ENCODE measurements at places on chromosomes 5 and 9.

DNA sequence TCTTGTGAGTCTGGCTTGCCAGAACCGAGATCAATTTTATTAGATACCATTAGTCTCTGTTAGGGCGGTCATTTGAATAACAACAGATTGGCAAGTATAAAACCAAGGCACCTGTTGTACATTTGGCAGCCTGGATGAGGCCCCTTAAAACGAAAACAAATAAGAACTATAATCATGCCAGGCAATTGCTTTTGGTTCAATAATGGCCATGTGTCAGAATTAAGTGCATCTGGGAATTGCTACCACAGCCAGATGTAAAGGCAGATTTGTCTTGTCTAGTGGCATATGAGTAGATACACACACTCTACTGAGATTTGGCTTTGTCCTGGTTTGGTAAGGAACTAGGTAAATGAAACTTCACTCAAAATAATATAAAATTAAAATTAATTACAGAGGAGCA lies 1046.2 kb upstream of the DMAC1 start:
- no peak for DNase-seq

- DNase-seq: peak; percentile 54
Observed at GRCh38 chr5:177311392-177311722, 341 bp downstream of the MXD3 start.

DNA sequence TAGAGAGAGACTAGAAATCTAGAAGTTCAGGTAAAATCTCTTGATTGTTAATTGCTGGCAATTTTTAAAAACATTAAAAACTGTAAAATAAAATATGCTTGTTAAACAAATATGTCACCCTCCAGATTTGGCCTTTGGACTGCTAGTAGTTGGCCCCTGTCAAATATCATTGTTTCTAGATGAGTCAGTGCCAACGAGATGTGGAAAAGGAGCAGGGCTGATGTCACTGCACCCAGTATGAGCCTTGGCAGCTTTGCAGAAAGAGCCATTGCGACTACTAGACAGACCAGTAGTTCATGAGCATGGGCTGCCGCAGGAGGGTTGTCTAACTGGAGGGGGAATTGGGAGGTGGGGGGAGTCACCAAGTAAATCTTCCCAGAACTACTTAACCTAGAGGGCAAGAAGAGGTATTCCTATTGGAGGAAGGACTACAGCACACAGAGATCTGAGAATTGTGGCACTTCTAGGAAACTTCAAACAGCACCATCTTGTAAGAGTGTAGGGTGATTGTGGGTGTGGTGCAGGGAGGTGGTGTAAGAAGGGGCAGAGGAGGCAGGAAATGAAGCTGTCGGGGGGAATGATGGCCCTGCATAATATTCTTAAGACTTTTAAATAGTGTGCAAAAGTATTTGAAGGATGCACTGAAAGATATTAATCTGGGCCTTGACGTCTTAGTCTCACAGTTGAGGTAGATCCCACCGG lies 7.1 kb upstream of the DOCK2 start:
- no peak for DNase-seq

GRCh38 chr9:78725503-78725902 lies 428.6 kb downstream of the PSAT1 start:
- DNase-seq: no peak

DNA sequence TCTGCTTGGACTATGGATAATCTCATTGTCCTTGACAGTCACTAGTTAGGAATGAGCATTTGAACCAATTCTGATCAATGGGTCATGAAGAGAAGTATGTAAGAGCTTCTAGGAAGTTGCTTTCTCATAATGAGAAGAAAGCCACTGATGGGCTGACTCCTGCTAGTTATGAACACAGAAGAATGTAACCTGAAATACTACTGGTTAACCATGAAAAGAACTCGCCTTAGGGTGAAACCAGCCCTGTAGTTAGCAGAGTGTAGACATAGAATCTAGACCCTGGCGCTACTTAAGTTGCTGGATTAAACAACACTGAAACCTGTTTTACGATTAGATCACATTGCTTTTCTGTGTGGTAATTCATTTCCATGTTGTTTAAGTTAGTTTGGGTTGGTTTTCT lies 26.6 kb downstream of the SLF1 start:
- DNase-seq: no peak

- no peak for DNase-seq
Observed at GRCh38 chr5:53779541-53779981, 219.1 kb downstream of the NDUFS4 start.

DNA sequence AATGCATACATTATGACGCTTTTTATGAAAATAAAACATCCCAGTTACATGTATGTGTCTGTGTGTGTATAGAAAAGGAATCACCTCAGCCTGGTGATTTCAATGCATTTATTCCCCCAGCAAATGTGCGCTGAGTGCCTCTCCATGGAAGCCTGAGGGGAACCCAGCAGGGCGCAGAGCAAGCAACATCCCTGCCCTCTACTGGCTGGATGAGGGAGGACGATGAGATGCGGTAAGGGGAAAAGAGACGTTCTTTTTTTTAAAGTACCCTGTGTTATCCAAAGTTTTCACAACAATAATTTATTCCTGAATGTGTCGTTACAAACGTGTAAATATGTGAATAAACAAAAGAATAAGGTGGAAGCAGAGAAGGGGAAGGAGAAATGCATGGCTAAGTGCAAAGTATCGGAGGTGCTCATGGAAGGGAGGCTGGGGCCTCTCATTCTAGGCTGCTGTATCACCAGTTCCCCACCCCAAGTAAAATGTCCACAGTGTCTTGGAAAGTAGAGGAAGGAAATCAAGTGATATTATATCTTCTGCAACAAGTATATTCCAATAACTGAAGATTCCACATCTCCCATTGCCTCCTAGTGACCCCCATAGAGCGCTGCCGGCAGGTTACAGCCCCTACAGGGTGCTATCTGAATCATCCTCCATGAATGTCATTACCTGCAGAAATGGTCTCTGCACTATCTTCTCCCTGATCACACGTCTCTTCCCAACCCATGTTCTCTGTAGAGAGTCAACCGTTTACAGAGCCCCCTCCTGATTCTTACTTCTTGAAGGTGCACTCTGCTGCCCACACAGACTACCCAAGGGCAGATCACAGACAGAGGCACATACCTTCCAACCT lies 13.0 kb upstream of the ABLIM3 start:
- DNase-seq: peak; percentile 65

DNA sequence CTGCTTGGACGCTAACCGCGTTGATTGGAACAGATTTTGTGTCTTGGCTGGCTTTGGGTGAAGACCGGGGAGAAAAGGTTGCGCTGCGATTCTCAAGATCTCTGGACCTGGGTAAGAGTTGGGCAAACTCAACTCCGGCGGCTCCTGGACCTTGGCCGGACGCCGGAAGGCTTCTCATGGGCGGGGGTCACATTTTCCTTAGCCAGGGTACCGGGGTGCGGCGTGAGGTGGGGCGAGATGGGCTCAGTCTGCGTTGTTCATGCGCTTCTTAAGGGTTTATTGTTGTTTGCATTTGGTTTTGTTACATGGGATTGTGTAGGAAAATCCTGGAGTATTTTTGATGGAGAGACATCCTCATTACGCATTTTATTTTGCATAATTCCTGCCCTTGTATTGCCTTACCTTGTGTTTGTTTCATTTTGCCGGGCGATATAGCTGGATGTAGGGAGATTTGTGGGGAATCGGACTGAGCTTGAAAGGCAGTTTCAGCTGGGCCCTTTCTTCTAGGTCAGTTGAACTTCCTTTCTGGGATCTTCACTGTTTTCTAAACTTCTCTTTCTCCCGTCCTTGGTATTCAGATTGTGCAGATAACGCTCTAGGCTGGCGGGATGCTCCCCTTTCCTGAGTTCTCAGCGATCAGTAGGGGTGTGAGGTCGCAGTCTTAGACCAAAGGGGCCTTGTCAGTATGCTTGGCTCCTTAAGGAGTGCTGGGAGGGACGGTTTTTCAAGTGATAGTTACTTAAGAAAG lies 524 bp downstream of the MEGF10 start:
- no peak for DNase-seq

DNA sequence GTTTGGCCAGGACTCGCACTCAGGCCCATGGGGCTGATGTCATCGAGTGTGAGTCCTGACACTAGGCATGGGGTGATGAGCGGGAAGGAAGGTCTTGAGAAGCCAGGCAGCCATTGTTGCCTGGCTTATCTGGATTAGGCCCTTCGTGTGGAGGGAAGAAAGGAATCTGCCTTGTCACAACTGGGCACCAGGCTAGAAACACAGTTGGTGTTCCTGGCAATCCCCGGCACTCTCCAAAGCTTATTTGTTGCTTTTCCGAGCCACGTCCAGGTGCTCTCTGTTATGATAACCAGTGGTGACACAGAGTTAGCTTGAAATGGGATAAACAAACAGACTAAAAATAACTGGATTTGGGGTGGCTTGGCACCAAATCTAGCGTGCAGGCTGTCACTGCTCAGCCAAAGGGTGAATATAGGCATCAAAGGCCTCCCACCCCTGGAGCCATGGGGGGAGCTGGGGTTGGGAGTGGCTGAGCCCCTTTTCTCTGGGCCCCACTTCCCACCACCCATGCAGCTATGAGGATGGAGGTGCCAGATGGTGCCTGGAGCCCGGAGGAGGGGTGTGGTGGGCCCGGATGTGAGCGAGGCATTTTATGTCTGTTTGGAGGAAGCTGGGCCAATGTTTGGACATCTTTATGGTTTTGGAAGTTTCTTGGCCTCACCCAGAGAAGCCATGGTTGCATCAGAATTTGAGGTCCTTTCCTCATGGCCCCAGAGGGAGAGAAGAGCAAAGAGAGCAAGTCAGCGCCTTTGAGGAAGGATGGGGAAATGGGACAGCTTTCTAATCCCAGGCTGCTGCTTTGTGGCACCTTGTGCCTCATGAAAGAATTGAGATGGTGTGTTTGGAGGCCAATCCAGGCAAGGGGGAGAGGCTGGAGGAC lies 98.0 kb upstream of the PITX1 start:
- DNase-seq: no peak

- DNase-seq: no peak
Observed at GRCh38 chr9:4938496-4938895, 46.6 kb upstream of the JAK2 start.

DNA sequence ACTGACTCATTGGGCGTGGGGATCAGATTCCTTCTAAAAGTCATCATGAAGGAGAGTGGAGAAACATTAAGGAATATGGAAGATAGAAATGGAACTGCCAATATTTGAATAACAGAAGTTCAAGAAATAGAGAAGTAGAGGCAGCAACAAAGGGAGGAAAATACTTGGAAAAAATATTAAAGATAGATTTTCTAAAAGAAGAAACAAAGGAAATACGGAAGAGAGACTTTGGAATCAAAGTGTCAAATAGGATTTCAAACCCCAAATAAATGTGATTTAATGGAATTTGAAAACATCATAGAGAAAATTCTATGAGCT lies 605.1 kb upstream of the KLF4 start:
- no peak for DNase-seq

- no peak for DNase-seq
Observed at GRCh38 chr5:179475208-179475751, 75.1 kb upstream of the RUFY1 start.

GRCh38 chr5:143398053-143398355 lies 5.5 kb downstream of the NR3C1 start:
- no peak for DNase-seq

Measured in BE2C (cell line).